ENCODE measurements at places on chromosomes 3 and 15. TPM values are rescaled to one million over a fixed set of nuclear protein-coding genes. Genes with fewer than 3 reads are reported as not detected.
A peak's percentile ranks its signal among the peaks of the same experiment; 100 is the strongest.

USP50 gene
- not detected for total RNA-seq

IL17RB gene
- total RNA-seq, result not detected

PPP2R3A gene
- 26.0 TPM for total RNA-seq

PARP15 gene
- not detected for total RNA-seq

HPS3 gene
- 20.0 TPM for total RNA-seq

OIP5 gene
- total RNA-seq, result 7.2 TPM

SLCO2A1 gene
- total RNA-seq, result 0.17 TPM

CPEB1 gene
- 5.5 TPM for total RNA-seq

CDHR4 gene
- 0.19 TPM for total RNA-seq

UROC1 gene
- not detected for total RNA-seq

GRCh38 chr15:73196113-73196512 is 143.8 kb downstream of the NEO1 start:
- H3K4me1 ChIP-seq, result peaks cover 6% of the 10 kb centered on the region
- H3K4me3 ChIP-seq, result no peak overlapping the region
- H3K36me3 ChIP-seq, result no peaks in the 10 kb centered on the region
- H3K27me3 ChIP-seq, result no peaks in the 10 kb centered on the region
- no peak for DNase-seq

DNA sequence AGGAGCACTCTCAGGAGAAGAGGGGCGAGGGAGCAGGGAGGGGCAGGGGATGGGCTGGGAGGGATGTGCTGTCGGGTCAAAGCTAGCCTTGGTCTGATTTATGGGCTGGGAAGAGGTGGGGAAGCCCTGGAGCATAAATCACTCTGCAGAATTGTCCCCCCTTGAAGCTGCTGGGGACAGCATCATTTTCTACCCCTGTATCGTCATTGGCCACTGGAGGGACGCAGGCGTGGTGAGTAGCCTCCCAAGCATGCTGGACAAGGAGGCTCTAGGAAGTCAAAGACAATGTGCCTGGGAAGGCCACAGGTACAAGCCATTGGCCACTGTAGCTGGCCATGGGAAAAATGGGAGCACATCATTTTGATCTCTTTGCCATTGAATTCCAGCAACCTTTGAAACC is 175.5 kb upstream of the CTDSPL start:
- DNase-seq, result no peak
- H3K4me1 ChIP-seq, result no peaks in the 10 kb centered on the region
- H3K27me3 ChIP-seq, result no peaks in the 10 kb centered on the region
- no peak overlapping the region for H3K27ac ChIP-seq

GRCh38 chr3:123524981-123525380 is 59.9 kb downstream of the HACD2 start:
- H3K27ac ChIP-seq, result no peak overlapping the region
- peaks cover 11% of the 10 kb centered on the region for H3K36me3 ChIP-seq
- peaks cover 3% of the 10 kb centered on the region for H3K27me3 ChIP-seq
- no peak overlapping the region for H3K4me3 ChIP-seq
- peaks cover 22% of the 10 kb centered on the region for H3K4me1 ChIP-seq

DNA sequence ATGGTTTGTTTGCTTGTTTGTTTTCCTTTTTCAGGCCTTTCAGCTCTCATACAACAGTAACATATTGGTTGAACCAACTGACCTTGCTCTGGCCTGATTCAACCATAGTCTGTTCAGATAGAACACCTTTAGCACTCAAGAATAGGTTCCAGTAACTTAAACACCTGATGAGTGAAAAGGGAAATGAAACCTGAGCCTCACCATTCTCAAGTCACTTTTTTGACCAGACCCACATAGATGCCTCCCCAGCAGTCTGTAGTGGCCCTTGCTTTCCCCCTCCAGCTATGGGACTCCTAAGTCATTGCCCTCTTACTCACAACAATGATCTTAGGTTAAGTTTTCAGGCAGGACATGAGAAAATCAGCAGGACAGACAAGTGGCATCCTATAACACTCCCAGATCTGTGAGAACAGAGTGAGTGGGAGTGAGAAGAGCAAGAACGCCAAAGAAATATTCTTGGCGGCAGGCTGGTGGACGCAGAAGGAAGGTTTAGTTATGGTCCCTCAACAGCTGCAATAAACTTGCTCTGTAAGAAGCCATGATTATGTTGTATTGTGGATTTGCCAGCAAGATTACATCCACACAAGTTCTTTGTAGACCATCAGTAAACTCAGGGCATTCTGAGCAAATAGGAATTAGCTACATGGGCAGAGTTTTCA is 367.5 kb downstream of the MECOM start:
- H3K27ac ChIP-seq, result no peak overlapping the region
- no peaks in the 10 kb centered on the region for H3K36me3 ChIP-seq
- H3K27me3 ChIP-seq, result peaks cover 23% of the 10 kb centered on the region
- no peak overlapping the region for H3K4me3 ChIP-seq
- H3K4me1 ChIP-seq, result no peaks in the 10 kb centered on the region

GRCh38 chr3:29513236-29513635 is 232.4 kb downstream of the RBMS3 start:
- peaks cover 10% of the 10 kb centered on the region for H3K36me3 ChIP-seq
- no peaks in the 10 kb centered on the region for H3K27me3 ChIP-seq
- no peak for DNase-seq
- H3K4me3 ChIP-seq, result peak overlapping the region; percentile 77
- peak overlapping the region; percentile 61 for H3K27ac ChIP-seq

GRCh38 chr3:123328851-123329635 is 119.8 kb downstream of the ADCY5 start:
- H3K27ac ChIP-seq, result no peak overlapping the region
- peak; percentile 39 for DNase-seq
- H3K36me3 ChIP-seq, result no peaks in the 10 kb centered on the region
- peaks cover 26% of the 10 kb centered on the region for H3K27me3 ChIP-seq

DNA sequence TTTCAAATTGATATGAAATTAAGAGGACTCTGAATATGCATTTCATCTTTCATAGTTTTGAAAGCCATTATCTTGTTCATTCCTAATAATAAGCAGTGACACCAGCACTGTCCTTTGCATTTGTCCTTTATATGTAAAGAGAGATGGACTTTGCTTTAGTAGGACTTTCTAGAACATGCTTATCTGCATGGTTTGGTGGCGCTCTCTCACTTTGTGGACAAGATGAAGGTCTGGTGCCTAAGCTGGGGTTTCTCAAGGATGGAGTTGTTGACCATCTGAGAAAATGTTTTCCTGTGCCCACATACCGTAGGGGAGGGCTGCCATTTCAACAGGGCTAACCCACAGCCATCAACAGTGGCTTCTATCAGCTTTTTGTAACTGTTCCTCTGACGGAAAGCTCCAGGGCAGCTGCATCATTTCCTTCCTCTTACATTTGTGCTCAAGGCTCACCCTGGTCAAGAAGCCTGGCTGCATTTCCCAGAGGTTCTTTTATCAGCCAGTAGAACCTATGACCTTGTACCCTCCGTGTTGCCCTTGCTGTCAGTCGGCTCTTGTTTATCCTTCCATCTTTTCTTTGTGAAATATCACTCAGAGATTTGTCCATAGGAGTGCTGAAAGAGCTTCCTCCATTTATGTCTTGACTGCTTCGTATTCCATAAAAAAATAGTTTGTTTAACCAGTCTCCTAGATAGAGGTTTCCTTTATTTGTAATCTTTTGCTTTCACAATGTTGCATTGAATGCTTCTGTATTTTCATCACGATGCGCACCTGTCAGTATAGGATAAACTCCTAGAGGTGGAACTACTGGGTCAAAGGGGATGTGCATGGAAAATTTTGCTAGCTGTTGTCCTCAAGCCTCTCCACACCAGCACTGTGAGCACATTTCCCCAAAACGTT is 44.6 kb downstream of the ABHD2 start:
- H3K4me1 ChIP-seq, result peaks cover 33% of the 10 kb centered on the region
- DNase-seq, result no peak
- no peaks in the 10 kb centered on the region for H3K27me3 ChIP-seq
- H3K4me3 ChIP-seq, result no peak overlapping the region
- H3K27ac ChIP-seq, result peak overlapping the region; percentile 2

- H3K27ac ChIP-seq, result peak overlapping the region; percentile 95
- peak; percentile 93 for DNase-seq
- H3K27me3 ChIP-seq, result peaks cover 2% of the 10 kb centered on the region
- H3K36me3 ChIP-seq, result peaks cover 9% of the 10 kb centered on the region
- H3K4me1 ChIP-seq, result peaks cover 43% of the 10 kb centered on the region
- peak overlapping the region; percentile 57 for H3K4me3 ChIP-seq
These were observed 98.1 kb upstream of the STRIT1 start for GRCh38 chr3:155391551-155391958.

GRCh38 chr3:191432162-191432561 is 28.8 kb upstream of the PYDC2 start:
- no peak overlapping the region for H3K27ac ChIP-seq
- H3K36me3 ChIP-seq, result no peaks in the 10 kb centered on the region
- no peaks in the 10 kb centered on the region for H3K27me3 ChIP-seq
- H3K4me1 ChIP-seq, result no peaks in the 10 kb centered on the region

GRCh38 chr3:41940393-41940792 is 21.5 kb downstream of the ULK4 start:
- H3K27ac ChIP-seq, result no peak overlapping the region
- no peaks in the 10 kb centered on the region for H3K27me3 ChIP-seq
- H3K4me3 ChIP-seq, result no peak overlapping the region

DNA sequence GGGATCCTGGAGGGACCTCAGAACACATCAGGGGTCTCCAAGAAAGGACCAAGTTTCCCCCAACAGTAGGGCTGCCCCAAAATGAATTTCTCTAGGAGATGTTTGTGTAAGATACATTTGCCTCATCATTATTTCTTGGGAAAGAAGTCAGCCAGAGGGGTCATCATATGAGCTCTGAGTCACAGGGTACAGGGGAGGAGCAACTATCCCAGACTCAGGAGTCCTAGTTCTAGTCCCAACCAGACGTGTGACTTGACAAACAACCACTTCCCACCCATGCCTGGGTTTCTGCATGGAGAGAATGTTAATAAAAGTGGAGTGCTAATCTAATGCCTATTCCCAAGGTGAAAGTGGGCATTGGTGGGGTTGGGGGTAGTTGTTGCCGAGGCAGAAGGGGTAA is 144.1 kb downstream of the ALDH1A2 start:
- DNase-seq, result no peak
- H3K36me3 ChIP-seq, result no peaks in the 10 kb centered on the region
- 0 out of 2 replicates have a peak, but pooled peaks cover 7% of the 10 kb centered on the region for H3K4me1 ChIP-seq
- H3K27me3 ChIP-seq, result peaks cover 7% of the 10 kb centered on the region
- no peak overlapping the region for H3K4me3 ChIP-seq

- H3K4me1 ChIP-seq, result 0 out of 2 replicates have a peak, but pooled peaks cover under 1% of the 10 kb centered on the region
- no peak overlapping the region for H3K27ac ChIP-seq
- no peak overlapping the region for H3K4me3 ChIP-seq
- peaks cover 15% of the 10 kb centered on the region for H3K27me3 ChIP-seq
These were observed 57.1 kb downstream of the DHX30 start for GRCh38 chr3:47859956-47860605.

DNA sequence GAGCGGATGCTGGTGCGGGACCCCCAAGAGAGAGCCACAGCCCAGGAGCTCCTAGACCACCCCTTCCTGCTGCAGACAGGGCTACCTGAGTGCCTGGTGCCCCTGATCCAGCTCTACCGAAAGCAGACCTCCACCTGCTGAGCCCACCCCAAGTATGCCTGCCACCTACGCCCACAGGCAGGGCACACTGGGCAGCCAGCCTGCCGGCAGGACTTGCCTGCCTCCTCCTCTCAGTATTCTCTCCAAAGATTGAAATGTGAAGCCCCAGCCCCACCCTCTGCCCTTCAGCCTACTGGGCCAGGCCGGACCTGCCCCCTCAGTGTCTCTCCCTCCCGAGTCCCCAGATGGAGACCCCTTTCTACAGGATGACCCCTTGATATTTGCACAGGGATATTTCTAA is 6.9 kb downstream of the ANKRD63 start:
- H3K4me3 ChIP-seq, result no peak overlapping the region
- no peak for DNase-seq
- no peak overlapping the region for H3K27ac ChIP-seq
- peaks cover 25% of the 10 kb centered on the region for H3K27me3 ChIP-seq
- H3K36me3 ChIP-seq, result no peaks in the 10 kb centered on the region
- no peaks in the 10 kb centered on the region for H3K4me1 ChIP-seq

DNA sequence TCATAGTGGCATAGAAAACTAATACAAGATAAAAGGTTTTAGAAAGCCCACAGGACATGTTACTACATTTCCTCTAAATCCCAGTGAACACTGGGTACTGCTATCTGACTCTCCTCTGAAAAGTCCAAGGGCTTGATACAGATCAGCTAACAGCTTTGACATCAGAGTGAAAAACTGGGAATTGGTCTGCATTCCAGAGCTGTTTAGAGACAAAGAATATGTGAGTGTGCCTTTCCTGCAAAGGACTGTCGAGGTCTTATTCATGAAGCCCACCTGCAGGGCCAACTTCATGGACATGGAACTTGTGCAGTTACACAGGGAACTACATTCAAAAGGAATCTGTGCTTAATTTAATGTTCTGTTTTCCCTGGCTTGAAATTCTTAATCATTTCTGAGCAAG is 5.2 kb upstream of the TMCO5A start:
- no peak for DNase-seq

DNA sequence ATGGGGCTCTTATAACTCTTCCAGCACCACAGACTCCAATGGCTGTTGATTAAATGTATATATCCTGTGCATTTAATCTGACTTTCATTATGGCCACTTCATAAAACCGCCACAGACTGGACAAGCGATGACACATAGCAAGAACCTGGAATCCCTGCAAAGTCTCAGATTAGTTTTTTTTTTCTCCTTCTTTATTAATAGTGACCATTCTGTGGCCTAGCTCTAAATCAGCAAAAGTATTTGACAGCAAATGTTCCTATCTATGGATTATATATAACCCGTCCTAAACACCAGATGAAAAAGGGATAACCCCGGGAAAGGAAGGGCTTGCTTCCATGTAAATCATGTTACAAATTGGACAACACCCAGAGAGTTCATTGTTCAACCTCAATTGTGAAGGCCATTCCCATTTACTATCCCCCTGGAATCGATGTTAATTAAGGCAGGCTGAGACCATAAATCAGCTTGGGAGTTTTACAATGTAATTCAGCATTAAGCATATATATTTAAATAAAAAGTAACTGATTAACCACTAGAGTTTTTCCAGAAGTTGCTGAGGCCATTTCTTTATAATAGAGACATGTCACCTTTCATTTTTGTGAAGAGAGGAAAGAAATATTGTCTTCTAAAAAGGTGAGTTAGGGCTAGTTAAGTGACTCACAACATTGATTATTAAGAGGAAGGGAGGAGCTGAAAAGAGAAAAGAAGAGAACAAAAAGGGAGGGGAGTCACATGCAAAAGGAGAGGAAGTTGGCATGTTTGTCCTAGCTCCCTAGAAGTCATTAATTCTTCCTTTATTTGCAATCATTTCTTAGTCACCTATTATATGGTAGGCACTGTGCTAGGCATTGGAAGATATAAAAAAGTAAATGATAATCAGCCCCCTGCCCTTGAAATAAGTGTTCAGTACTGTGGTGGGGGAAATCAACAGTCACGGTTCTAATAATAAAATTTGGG is 26.2 kb downstream of the ALDH1A2 start:
- H3K27ac ChIP-seq, result no peak overlapping the region
- peaks cover 5% of the 10 kb centered on the region for H3K27me3 ChIP-seq
- H3K4me1 ChIP-seq, result no peaks in the 10 kb centered on the region
- no peaks in the 10 kb centered on the region for H3K36me3 ChIP-seq
- no peak overlapping the region for H3K4me3 ChIP-seq

DNA sequence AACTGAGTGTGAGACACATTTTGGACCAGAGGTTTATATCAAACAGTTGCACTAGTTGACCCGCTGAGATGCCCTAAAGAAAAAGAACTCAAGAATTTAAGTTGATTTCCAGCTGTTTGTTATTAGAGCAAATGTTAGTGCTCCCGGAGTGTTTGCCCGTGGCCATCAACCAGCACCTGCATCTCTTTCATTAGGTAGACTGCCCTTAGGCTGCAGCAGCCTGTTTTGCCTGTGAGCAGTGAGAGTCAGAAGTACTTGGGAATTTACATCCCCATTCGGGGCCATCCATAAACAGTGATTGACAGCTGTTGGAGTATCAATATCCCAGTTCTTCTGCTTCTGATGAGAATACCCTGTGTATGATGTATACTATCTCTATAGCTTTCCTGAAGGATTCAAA is 492.6 kb downstream of the RBMS3 start:
- no peaks in the 10 kb centered on the region for H3K36me3 ChIP-seq
- H3K27ac ChIP-seq, result no peak overlapping the region
- DNase-seq, result no peak
- no peaks in the 10 kb centered on the region for H3K4me1 ChIP-seq
- H3K4me3 ChIP-seq, result no peak overlapping the region
